ENCODE measurements at places on chromosomes 1 and 21.
A peak's percentile ranks its signal among the peaks of the same experiment; 100 is the strongest.

DNA sequence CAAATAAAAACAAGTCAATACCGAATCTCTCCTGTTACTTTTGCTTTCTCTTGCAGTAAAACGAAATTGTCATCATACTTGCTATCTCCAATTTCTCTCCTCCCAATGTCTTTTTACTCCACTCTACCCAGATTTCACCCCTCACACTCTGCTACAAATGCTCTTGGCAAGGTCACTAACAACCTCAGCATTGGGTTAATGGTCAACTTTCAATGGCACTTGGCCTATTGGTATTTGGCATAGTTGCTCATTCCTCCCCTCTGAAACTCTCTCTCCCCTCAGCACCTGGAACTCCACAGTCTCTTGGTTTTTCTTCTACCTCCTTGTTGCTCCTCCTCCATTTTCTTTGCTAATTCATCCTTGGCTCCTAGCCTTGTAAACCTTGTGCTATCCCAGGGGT, 367.3 kb downstream of the PTPRU start:
- no peak for DNase-seq

- no peak for DNase-seq
These were observed 389.1 kb downstream of the HLX start for GRCh38 chr1:221268295-221268694.

GRCh38 chr1:81165963-81166362, 634.8 kb upstream of the ADGRL2 start:
- no peak for DNase-seq

DNA sequence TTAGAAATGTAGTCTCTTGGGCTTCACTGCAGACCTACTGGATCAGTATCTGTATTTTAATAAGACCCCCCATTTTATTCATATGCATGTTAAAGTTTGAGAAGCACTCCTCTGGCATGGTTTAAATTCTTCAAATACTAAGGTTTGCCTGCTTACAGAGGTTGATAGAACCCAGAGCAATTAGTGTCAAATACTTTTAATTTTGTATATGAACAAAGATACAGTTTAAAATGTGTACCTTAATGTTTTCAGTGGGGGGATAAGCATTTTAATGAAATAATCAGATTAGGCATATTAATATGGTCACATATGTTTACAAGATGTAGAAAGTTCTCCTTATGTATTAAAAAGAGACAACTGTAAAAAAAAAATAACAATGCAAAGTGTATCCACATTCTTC, 40.4 kb upstream of the EPS15 start:
- no peak for DNase-seq

- no peak for DNase-seq
These were observed 78.0 kb downstream of the SYT6 start for GRCh38 chr1:114075546-114076242.

DNA sequence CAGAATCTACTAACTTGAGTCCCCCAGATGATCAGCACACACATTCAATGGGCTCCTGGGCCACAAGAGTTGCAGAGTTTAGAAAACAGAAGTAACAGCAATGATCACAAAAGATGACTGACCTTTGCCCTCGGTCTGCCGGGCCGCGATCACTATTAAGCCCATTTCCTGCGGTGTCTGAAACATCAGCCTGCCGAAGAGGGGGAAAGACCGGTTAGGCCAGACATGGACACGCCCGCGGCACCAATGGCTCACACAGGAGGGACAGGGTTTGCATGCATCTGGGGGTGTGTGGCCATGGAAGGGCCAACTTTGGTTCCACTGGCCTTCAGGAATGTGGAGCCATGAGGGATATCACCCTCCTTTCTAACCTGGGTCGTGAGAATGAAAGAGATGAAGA, 68.2 kb downstream of the SIM2 start:
- no peak for DNase-seq

DNA sequence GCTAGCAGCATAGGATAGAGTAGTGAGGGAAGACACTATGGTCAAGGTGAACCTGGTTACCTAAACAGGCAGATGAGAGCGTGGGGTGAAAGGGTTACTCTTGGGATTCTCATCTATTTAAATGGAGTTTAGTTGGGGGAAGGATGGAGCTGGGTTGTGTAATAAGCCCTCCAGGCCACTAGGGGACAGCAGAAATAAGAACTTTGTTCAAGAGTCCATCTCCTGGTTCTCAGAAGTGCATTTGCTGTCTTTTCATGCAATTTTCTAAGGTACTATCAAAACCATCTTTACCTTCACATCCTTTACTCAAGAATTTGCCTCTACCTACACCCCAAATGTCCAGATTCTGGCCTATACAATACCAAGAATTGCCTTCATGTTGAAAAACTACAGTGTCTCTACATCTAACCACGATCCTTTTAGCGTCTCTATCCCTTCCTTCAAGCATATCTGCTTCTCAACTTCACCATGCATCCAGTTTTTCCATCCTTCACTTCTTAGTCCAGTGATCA, 28.0 kb downstream of the SLAMF1 start:
- DNase-seq = no peak

GRCh38 chr1:242718967-242719366, 194.5 kb upstream of the PLD5 start:
- DNase-seq = no peak

GRCh38 chr1:32361674-32362473, 411 bp downstream of the FAM229A start:
- peak; percentile 74 for DNase-seq

- DNase-seq = no peak
These were observed 1422.5 kb downstream of the KCNT2 start for GRCh38 chr1:195185736-195186135.

GRCh38 chr1:201471772-201472171, 2.8 kb upstream of the PHLDA3 start:
- peak; percentile 33 for DNase-seq

- DNase-seq = peak; percentile 49
These were observed 9.8 kb upstream of the GJA8 start for GRCh38 chr1:147892731-147893214.

DNA sequence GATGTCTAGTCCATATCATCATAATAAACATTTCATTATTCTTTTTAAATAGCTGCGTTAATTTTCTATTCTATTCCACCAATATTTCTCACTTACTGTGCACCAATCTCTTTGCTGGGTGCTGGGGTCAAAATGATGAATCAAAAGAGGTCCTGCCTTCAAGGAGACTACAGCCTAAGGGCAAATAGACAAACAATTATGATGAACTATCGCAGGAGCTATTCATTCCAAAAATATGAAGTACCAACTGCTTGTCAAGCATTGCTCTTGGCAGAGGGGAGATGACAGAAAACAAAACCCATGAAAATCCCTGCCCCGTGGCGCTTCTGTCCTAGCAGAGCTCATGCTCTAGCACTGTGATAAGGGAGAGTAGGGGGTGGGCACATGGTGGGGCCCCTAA, 28.8 kb upstream of the SLC26A9 start:
- DNase-seq = no peak

GRCh38 chr1:55522353-55522903, 307.3 kb upstream of the USP24 start:
- DNase-seq = no peak

GRCh38 chr1:63205776-63206175, 116.6 kb upstream of the FOXD3 start:
- no peak for DNase-seq

GRCh38 chr1:155773221-155773620, 83.8 kb downstream of the GON4L start:
- DNase-seq = no peak

DNA sequence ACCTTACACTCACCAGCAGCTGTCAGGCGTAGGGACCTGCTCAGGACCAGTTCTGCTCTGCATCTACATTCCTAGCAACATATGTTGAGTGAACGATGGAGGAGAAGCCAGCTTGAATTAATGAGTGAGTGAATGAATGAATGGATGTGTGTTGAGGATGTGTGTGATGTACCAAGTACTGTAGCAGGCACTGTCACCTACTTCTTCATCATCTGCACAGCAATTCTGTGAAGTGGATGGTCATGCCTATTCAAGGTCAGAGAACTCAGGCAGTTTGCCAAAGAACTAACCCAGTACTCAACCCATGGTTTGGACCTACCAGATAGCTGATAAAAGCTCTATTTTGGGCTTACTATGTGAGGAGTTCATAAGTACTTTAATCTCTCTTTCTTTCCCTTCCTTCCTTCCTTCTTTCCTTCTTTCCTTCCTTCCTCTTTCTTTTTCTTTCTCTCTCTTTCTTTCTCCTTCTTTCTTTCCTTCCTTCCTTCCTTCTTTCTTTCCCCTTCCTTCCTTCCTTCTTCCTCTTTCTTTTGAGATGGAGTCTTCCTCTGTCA, 56.9 kb downstream of the ATP1A1 start:
- DNase-seq = no peak

DNA sequence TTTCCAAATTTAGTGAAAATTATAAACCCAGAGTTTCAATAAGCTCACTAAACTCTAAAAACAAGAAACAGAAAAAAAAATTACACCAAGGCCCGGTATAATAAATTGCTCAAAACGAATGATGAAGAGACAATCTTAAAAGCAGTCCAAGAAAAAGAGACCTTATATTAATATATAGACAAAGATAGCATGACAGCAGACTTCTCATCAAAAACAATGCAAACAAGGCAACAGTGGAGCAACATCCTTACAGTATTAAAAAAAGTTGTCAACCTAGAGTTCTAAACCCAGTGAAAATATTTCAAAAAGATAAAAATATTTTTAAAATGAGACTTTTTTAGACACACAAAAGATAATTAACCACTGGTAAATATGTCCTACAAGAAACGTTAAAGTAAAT, 46.7 kb downstream of the KIFAP3 start:
- DNase-seq = no peak

GRCh38 chr1:185062710-185063370, 17.5 kb downstream of the RNF2 start:
- no peak for DNase-seq

DNA sequence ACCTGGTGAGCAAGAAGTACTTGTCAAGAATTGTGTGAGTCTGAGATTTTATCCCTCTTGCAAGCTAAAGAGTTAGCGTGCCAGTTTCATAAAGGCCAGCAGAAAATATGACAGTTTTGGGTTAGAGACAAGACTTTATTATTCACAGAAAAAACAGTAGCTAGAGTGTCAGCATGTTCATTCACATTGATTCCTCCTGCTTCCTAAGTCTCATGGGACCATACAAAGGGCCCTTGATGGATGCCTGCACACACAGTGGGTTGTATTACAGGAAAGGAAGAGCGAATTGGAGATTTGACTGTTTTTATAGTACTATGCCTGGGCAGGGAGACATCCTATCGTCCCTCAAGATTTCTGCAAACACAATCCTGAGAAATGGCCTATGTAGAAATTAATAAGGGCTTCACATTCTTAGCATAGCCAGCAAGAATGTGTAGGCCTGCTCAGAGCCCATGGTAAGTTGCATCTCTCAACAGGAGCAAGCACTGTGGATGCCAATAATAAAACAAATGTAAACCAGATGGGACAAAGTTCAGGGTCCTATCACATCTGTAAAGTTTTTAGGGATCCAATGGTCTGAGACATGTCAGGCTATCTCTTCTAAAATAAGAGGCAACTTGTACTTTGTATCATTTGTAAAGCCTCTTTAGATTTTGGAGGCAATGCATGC, 4.0 kb upstream of the ASPM start:
- no peak for DNase-seq

- DNase-seq = peak; percentile 18
These were observed 3.5 kb upstream of the LRRC38 start for GRCh38 chr1:13517193-13517812.

- DNase-seq = no peak
These were observed 692.0 kb downstream of the NCAM2 start for GRCh38 chr21:21690068-21690665.
